ENCODE measurements at places on chromosomes 2 and 18. TPM values are rescaled to one million over a fixed set of nuclear protein-coding genes. Genes with fewer than 3 reads are reported as not detected.

SLC35G4 gene
- not detected for total RNA-seq

DNA sequence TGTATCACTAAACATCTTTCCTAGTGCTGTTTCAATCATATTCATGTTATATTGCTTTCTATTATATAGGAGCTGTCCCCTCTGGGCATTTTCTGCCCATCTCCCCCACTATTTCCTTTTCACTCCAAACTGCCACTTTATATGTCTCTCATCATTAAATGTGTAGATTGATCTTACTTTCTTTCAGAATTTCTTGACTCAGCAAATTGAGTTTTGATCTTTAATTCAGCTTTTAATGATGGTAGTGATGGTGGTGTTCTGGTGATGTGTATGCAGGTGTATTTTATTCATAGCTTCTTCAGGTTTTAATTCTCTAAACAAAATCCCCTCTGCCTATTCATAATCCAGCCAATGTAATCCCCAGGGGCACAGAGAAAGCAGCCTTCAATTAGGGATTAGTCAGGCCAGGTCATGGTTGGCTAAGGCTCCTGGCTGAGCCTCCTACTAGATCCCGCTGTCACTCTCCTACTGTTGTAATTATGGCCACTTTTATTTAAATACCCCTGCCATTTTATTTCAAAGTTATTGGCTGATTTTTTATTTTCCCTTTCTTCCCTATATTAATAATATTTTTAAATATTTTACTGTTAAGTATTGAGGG is 325.4 kb downstream of the SPAG16 start:
- DNase-seq: no peak

GRCh38 chr2:235064976-235065375 is 113.2 kb downstream of the SH3BP4 start:
- DNase-seq: no peak

DNA sequence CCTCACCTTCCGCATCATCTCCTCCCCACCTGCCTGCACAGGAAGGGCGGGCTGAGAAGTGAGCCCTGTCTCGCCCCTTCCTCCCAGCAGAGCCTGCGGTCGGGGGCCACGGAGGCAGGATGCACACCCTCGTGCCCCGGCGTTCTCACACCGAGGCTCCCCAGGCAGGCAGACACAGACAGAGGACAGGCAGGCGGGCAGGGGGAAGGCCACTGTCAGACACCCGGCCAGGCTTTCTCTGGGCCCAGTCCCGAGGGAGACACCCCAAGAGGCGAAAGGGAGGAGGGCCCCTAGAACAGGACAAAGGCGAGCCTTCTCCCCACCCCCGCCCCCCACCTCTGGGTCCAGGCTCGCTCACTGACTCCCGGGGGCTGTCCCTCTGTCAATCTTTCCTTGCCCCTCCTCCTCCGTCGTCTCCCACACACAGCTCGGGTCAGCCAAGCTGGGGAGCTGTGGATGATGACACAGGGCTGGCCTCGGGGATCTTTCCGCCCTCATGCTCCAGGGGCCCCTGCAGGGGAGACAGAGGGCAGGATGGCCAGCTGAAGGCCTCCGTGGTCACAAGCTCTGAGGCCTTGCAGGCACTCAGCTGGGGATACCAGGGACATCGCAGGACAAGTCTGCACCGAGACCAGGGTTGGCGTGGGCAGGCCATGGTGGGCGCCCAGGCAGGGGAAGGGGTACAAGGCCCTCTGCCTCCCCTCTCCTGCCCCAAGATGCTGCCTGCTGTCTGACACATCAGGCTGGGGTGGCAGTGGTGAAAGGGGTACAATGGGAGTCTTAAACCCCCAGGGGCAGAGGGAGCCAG is 24.9 kb downstream of the BIN1 start:
- peak; percentile 71 for DNase-seq

Data from fibroblast of villous mesenchyme (primary cell).